ENCODE measurements at places on chromosomes 5 and 9.

GRCh38 chr9:83533296-83533695 is 4.9 kb downstream of the FRMD3 start:
- DNase-seq = no peak

GRCh38 chr5:31106691-31107090 is 86.8 kb upstream of the CDH6 start:
- DNase-seq = no peak

DNA sequence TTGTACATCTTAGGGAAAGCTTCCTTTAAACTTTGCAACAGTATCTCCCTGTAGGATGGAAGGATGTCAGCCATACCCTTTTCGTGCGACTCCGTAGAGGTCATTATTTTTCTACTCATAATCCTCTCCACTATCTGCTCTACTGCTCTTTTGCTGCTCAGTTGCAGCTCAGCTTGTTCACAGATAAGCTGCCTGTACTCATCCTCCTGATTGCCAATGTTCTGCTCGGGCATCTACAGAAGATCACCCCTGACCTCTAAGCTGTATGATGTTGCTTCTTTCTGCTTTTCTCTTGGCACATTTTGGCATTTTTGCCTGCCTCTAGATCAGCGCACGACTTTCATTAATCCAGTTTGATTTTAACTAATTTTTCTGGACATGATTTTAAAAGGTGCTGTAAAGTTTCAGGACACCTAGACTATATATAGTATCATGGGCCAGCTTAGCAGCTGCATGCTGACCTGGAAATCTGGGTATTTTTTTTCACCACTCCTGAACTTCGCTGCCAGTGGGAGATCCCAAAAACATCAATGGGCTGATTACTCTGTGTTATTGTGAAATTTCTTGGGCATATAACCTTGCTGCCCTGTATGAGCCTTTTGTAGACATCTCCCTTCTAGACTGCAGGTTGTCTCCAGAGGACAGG is 131.2 kb upstream of the ZNF608 start:
- no peak for DNase-seq

DNA sequence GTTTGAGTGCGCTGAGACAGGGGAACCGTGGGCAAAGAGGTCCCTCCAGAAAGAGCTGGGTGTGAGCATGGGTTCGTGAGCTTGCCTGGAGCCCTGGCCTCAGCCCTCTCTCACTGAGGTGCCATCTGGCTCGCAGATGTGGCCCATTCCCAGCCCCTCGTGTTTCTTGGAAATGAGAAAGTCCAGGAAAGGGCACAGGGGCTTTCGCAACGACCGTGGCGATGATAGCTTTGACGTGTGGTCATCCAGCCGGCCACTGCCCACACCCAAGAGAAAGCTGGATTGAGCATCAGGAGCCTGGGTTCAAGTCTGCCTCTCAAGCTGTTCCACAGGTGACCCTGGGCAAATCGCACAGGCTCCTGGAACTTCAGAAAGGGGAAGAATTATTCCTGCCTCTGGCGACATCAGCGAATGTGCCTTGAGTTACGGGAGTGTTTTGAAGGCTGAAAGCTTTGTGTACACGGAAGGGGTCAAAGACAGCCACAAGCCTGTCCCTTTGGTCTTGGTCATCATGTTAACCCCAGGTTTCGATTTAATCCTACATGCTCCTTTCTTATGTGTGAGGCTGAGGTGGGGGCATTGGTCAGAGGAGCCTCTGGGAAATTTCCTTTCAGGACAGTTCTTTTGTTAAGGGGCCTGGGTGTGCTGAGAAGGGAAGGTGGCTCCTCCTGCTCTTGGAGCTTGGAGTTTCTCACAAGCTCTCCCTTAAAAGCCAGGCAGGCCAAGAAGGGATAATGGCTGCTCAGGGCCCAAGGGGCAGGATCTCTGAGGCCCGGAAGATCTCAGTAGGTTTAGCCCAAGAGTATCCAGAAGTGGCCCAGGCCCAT is 41.7 kb upstream of the IL17B start:
- DNase-seq = no peak

- no peak for DNase-seq
These were observed 506.6 kb upstream of the MPDZ start for GRCh38 chr9:13786131-13786530.

DNA sequence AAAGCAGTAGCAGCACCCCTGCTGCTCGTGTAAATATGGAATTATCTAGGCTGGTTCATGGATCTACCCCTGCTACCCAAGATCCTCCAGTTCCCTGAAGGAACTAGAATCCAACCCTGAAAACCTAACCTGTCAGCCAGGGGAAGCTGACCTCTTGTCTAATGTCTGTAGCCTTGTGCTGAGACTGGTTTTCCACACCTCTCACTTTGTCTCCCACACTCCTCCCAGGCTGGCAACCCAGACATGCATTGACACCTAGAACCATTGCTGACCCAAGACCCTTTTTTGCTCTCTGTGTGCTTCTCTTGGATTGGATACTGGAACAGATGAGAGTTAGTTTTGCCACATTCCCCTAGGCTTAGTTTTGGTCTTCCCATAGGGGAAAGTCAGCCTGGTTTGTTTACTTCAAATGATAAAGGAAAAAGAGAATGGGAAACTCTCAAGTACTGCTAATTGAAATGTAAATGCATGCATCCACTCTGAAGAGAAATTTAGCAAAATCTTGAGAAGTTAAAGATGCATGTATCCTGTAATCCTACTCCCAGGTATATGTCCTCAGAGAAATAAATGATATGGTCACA is 36.6 kb upstream of the NR4A3 start:
- no peak for DNase-seq

Measured in CD4-positive, alpha-beta memory T cell (primary cell).